ENCODE measurements at places on chromosomes 11 and 22.

GRCh38 chr22:29912141-29912540 is 29.2 kb downstream of the MTMR3 start:
- DNase-seq, result no peak

- no peak for DNase-seq
Observed at GRCh38 chr11:2507212-2507901, 62.5 kb downstream of the KCNQ1 start.

DNA sequence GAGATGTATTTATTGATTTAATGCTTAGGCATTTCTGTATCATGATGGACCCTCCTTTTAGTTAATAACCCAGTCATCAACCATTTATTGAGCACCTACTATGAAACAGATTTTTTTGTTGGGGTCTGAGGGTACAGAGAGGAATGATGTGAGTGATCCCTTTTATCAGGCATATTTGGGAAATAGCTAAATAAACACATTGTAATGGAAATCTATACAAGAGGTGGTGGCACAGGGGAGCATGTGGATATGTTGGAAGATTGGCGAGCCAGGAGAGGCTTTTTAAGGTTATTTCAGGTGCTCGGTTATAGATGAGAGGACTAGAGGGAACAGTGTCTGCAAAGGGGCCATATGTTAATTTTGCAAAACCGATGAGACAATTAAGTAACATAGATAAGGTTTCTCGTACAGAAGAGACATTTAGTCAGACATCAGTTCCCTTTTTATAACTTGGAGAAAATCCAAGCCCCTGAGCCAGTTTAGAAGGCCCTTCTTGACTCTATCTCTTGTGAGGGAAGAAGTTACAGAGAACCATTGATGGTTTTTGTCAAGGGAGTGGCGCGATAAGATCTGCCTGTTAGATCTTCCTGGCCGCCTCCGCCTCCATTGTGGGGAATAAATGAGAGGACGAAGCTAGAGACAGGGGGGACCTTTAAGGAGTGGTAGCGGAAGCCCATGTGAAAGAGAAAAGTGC is 2.0 kb downstream of the ATXN10 start:
- DNase-seq, result no peak

GRCh38 chr11:75082601-75083216 is 14.0 kb downstream of the OR2AT4 start:
- no peak for DNase-seq

GRCh38 chr11:19975414-19975990 is 184.8 kb downstream of the DBX1 start:
- DNase-seq, result no peak

All from T-helper 17 cell (primary cell).